ENCODE measurements at places on chromosomes 6 and 20.

DNA sequence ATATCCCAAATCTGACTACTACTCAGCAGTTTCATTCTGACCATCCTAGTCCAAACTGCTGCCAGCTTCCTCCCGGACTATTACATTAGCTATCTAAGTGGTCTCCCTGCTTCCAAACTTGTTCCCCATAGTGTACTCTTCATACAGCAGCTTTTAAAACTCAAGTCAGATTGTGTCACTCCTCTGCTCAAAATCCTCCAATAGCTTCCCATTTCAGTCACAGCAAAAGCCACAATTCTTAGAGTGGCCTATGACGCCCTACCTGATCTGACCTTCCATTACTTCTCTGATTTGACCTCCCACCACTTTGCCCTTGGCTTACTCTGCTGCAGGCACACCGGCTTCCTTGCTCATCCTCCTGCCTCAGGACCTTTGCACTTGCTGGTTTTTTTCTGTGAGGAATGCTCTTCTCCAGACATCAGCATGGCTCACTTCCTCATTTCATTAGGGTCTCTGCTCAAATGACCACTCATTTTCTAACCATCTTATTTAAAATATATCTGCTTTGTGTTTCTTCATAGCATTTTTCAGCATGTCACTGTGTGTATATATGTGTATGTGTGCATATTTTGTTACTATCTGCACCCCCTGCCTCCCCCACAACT is 111.1 kb upstream of the DTNBP1 start:
- no peak for DNase-seq
- H3K27me3 ChIP-seq: no peaks in the 10 kb centered on the region
- no peak overlapping the region for H3K4me3 ChIP-seq
- H3K36me3 ChIP-seq: no peaks in the 10 kb centered on the region

GRCh38 chr20:1212607-1213396 is 9.5 kb downstream of the C20orf202 start:
- H3K4me3 ChIP-seq: no peak overlapping the region
- H3K27me3 ChIP-seq: no peaks in the 10 kb centered on the region
- DNase-seq: peak; percentile 67
- H3K36me3 ChIP-seq: no peaks in the 10 kb centered on the region
- H3K4me1 ChIP-seq: peaks cover 9% of the 10 kb centered on the region

GRCh38 chr20:7392542-7393206 is 547.6 kb downstream of the HAO1 start:
- H3K27ac ChIP-seq: no peak overlapping the region
- DNase-seq: no peak
- no peak overlapping the region for H3K4me3 ChIP-seq
- H3K4me1 ChIP-seq: no peaks in the 10 kb centered on the region
- no peaks in the 10 kb centered on the region for H3K36me3 ChIP-seq

DNA sequence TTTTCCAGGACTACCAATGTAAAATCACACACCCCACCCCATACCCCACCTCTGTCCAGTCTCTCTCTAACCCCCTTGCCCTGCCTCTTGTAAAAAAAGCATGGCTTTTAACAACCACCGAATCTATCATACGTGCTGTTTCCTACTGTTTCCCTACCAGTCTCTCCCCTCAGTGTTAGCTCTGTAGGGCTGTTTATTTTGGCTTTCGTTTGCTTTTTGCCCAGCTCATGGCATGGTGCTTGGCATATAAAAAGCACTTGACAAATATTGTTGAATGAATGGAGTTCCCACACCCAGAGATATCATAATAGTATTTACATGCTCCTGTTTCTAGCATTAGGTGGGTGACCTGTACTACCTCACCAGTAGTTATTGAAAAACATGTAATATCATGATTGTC is 148.2 kb downstream of the OPRM1 start:
- H3K36me3 ChIP-seq: no peaks in the 10 kb centered on the region
- DNase-seq: no peak
- no peaks in the 10 kb centered on the region for H3K27me3 ChIP-seq
- no peak overlapping the region for H3K27ac ChIP-seq
- H3K4me1 ChIP-seq: no peaks in the 10 kb centered on the region

GRCh38 chr6:4624726-4625125 is 151.5 kb upstream of the CDYL start:
- no peaks in the 10 kb centered on the region for H3K36me3 ChIP-seq
- H3K27ac ChIP-seq: no peak overlapping the region
- H3K4me1 ChIP-seq: no peaks in the 10 kb centered on the region
- no peak overlapping the region for H3K4me3 ChIP-seq
- no peaks in the 10 kb centered on the region for H3K27me3 ChIP-seq

DNA sequence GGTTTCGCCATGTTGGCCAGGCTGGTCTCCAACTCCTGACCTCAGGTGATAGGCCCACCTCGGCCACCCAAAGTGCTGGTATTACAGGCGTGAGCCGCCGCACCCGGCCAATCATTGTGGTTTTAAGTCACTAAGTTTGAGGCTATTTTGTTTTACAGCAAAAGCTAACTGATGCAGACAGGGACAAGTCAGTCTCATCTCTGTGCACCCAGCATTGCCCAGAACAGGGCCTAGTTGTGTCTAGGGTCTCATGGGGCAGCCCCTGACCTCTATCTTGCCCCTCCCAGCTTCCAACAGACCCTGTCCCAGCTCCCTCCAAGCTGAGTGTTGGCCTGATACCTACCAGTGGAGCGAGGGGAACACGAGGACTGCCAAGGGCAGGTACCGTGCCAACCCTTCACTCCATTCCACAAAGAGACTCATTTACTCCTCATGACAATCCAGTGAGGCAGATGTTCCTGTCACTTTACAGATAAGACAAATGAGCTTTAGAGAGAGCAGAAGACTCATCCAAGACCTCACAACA is 8.9 kb upstream of the RBCK1 start:
- H3K4me3 ChIP-seq: no peak overlapping the region
- H3K4me1 ChIP-seq: no peaks in the 10 kb centered on the region
- H3K36me3 ChIP-seq: peaks cover 17% of the 10 kb centered on the region
- no peaks in the 10 kb centered on the region for H3K27me3 ChIP-seq

DNA sequence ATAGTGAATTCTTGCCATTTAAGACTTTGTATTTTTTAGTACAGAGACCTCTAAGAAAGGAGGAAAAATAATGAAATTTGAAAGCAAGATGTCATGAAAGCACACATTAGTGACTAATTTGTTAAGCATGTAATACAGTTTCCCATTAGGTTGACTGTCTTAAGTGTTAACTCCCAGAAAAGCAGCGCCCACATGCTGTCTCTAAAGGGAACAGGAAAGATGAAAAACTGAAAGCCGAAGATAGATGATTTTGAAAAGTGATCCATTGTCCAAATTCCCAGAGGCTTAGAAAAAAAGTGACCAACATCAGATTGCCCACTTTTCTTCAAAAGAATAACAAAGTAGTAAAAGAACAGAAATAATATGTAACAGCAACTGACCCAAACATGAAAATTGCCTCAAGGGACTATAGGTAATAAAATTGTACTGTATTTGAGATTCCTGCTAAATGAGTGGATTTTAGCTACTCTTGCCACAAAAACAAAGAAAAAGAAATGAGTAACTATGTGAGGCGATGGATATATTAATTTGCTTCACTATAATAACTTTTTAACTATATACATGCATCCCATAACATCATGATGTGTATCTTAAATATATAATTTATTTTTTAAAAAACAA is 83.2 kb upstream of the OGFRL1 start:
- no peak for DNase-seq
- no peaks in the 10 kb centered on the region for H3K4me1 ChIP-seq
- no peaks in the 10 kb centered on the region for H3K27me3 ChIP-seq
- no peak overlapping the region for H3K27ac ChIP-seq
- no peaks in the 10 kb centered on the region for H3K36me3 ChIP-seq

- peaks cover 79% of the 10 kb centered on the region for H3K4me1 ChIP-seq
- H3K27ac ChIP-seq: no peak overlapping the region
- no peaks in the 10 kb centered on the region for H3K36me3 ChIP-seq
- no peak for DNase-seq
- H3K27me3 ChIP-seq: no peaks in the 10 kb centered on the region
Observed at GRCh38 chr20:36850759-36851158, 25.2 kb upstream of the TLDC2 start.

DNA sequence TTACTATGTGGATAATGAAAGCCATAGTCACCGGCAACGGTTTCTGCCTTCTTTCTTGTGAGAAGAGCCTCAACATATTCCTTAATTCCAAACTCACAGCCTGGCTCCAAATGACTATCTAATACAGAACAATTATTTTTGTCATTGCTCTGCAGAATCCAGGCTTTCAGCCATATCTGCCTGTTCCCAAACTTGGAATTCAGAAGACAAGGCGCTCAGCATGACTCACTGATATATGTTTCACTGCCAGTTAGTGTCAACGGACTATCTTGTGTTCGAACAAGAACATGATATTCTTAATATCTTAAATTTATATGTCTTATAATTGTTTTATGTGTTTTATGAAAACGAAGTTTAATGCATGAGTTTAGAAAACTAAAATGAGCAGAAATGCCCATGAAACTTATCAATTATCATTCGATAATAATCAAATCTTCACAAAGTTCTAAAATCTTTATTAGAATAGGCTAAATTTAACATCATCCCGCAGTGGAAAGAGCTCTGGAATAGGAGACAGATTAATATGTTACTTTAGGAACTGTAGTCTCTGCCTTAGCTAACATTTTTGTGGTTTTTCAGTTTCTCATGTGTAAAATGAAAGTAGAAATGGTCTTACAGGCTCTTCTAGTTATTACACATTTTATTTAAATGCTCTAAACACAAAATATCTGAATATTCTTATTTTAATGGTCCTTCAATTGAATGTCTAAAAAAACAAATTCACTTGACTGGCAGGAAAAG is 669.3 kb upstream of the GJE1 start:
- no peaks in the 10 kb centered on the region for H3K36me3 ChIP-seq
- DNase-seq: no peak
- H3K27me3 ChIP-seq: no peaks in the 10 kb centered on the region
- H3K4me1 ChIP-seq: peaks cover 6% of the 10 kb centered on the region
- no peak overlapping the region for H3K4me3 ChIP-seq

GRCh38 chr6:117989086-117989485 is 82.0 kb downstream of the SLC35F1 start:
- H3K4me3 ChIP-seq: no peak overlapping the region
- no peak for DNase-seq
- H3K4me1 ChIP-seq: peaks cover 11% of the 10 kb centered on the region
- H3K27me3 ChIP-seq: no peaks in the 10 kb centered on the region

- no peaks in the 10 kb centered on the region for H3K27me3 ChIP-seq
- no peak for DNase-seq
- no peaks in the 10 kb centered on the region for H3K4me1 ChIP-seq
- no peak overlapping the region for H3K4me3 ChIP-seq
- no peak overlapping the region for H3K27ac ChIP-seq
Observed at GRCh38 chr6:92962846-92963245, 456.5 kb downstream of the EPHA7 start.

DNA sequence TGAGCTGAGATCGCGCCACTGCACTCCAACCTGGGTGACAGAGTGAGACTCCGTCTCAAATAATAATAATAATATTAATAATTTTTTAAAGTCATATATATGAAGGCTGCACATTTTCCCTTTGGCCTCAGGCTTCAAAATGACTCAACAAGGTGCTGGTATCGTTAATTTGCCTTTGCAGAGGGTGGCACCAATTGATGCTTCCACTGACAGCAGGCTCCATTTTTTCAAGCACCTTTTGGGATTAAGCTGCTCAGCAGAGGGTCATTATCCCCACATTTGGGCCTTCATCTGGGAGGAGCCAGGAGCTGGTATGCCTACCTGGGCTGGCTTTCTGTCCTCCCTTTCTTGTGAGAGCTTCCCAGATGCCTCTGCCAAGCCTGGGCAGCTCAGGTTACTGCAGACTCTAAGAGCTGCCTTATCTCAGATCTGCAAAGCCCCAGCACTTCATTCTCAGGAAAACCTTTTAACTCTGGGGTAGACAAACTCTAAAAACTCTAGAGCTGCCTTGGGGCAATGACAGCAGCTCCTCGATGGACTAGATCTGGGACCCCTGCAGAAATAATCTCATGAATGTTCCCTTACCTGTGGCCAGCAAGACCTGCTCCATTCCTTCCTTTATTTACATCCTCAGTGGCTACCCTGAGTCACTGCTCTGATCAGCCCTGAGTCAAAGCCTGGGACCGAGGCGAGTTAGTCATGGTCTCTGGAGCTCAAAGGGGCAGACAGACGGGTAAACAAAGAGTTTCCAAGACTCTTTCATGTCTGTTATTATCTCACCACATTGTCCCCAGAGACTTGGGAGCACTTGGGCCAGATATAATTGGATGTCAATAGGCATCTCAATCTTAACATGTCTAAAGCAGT is 80.0 kb upstream of the EYA2 start:
- H3K27ac ChIP-seq: no peak overlapping the region
- no peaks in the 10 kb centered on the region for H3K27me3 ChIP-seq
- peaks cover 7% of the 10 kb centered on the region for H3K4me1 ChIP-seq
- no peak overlapping the region for H3K4me3 ChIP-seq

GRCh38 chr6:9002833-9003232 is 567.5 kb upstream of the SLC35B3 start:
- H3K4me3 ChIP-seq: no peak overlapping the region
- H3K27ac ChIP-seq: no peak overlapping the region
- no peaks in the 10 kb centered on the region for H3K36me3 ChIP-seq
- DNase-seq: no peak

GRCh38 chr6:157657754-157658153 is 165.3 kb upstream of the SNX9 start:
- no peak for DNase-seq
- no peaks in the 10 kb centered on the region for H3K36me3 ChIP-seq
- H3K4me1 ChIP-seq: peaks cover 31% of the 10 kb centered on the region

DNA sequence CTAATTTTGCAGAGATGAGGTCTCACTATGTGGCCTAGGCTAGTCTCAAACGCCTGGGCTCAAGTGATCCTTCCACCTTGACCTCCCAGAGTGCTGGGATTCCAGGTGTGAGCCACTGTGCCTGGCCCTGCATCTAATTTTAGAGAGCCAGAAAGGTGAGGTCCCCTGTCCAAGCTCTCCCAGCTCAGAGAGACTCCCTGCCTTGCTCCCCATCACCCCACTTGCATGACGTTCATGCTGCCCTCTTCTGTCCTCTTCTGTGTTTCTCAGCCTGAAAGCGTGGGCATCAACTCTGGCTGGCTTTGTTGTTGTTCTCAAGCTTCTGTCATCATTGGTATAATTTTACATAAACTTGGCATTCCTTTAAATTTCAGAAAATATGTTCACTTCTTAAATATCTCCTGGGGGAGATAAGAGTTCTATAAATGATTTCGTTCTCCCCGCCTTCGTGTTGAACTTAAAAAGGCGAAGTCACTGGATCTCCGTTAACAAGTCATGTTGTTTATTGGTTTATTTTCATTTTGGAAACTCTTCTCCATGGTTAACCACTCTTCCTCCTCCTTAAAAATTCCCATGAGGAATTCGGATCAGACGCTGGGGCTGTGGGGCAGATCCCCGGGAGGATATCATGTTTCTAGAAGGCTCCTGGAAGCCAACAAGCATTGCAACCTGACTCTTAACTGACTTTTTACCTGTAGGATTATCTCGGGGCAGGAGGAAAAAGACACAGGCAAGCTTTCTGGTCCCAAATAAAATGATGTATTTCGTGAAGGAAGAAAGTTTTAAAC is 13.2 kb upstream of the PARD6B start:
- no peak overlapping the region for H3K4me3 ChIP-seq
- no peaks in the 10 kb centered on the region for H3K36me3 ChIP-seq
- no peak for DNase-seq
- H3K27me3 ChIP-seq: no peaks in the 10 kb centered on the region
- H3K4me1 ChIP-seq: no peaks in the 10 kb centered on the region
- H3K27ac ChIP-seq: no peak overlapping the region
